GM12892 (cell line): ENCODE measurements at places on chromosomes 16 and 17.

- DNase-seq = no peak
These were observed 232.4 kb upstream of the PSMD7 start for GRCh38 chr16:74064120-74064735.

DNA sequence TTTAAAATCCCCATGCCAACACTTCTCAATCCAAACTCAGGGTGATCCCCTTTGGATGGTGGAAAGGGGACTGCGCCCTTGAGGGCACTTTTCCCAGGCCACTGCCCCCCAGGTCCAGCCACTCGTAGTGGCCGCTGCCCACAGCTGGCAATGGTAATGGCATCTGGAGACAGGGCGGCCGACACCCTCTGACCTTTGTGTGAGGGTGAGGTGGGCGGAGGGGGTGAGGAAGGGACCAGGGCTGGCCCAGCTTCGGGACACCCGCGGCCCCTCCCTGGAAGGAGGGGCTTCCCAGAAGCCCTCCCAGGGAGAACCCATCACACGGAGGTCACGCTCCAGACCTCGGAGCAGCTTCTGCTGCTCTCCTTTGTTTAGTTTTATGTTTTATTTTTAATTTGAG lies 289.7 kb downstream of the FOXL1 start:
- no peak for DNase-seq

GRCh38 chr17:73194514-73195222 lies 1.8 kb downstream of the COG1 start:
- DNase-seq = no peak

DNA sequence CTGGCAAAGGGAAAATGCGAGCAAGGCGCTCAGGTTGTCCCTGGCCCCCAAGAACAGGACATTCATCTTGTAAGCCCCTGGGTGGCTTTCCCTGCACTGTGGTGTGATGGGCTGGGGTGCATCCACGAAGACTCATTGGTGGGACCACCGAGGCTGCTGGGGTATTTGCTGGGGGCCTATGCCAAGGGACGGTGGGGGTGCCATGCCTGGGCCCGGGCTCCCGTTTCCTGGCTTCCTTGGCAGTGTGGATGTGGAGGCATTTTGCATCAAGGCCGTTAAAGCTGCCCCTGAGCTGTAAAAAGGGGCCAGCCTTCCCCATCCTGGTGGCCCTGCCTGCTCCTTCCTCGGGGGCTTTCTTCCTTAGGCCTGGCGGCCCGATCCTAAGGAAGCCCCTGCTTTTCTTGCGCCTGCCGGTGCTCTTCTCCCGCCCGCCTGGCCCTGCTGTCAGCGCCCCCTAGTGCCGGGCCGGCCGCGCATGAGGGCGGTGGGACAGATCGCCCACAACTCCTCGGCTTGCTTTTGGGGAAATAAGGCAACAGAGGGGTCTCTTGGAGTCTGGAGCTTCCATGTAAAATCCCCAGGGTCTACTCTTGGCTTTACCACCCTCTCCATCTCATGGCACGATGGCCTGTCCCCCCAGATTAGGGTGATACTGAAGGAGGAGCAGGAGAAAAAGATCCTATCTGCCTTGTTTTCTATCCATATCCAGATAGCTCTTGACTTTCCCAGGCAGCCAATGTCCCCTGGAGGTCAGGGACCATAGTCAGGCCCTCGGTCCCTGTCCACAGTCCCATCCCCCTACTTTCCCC lies 9.8 kb upstream of the TBX2 start:
- no peak for DNase-seq

GRCh38 chr17:27341041-27341471 lies 47.1 kb downstream of the WSB1 start:
- DNase-seq = no peak

GRCh38 chr17:45963889-45964288 lies 35.2 kb upstream of the STH start:
- no peak for DNase-seq

DNA sequence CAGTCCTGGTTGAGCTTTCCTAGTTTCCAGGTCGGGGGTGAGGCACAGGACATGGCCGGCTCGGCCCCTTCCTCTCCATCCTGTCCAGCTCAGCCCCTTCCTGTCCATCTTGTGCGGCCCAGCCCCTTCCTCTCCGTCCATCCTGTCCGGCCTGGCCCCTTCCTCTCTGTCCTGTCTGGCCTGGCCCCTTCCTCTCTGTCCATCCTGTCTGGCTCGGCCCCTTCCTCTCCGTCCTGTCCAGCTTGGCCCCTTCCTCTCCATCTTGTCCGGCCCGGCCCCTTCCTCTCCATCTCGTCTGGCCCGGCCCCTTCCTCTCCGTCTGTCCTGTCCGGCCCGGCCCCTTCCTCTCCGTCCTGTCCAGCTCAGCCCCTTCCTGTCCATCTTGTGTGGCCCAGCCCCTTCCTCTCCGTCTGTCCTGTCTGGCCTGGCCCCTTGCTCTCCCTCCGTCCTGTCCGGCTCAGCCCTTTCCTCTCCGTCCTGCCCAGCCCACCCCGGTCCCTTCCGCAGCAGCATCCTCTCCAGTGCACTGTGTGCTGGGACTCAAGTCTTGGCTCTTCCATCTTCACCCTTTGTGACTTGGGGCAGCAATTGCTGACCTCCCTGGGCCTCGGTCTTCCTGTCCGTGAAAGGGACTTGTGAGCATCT lies 5.5 kb upstream of the ZNF750 start:
- DNase-seq = no peak

GRCh38 chr17:68304706-68305105 lies 13.4 kb downstream of the ARSG start:
- DNase-seq = no peak

- DNase-seq = no peak
These were observed 6.3 kb downstream of the LMF1 start for GRCh38 chr16:964356-965035.

DNA sequence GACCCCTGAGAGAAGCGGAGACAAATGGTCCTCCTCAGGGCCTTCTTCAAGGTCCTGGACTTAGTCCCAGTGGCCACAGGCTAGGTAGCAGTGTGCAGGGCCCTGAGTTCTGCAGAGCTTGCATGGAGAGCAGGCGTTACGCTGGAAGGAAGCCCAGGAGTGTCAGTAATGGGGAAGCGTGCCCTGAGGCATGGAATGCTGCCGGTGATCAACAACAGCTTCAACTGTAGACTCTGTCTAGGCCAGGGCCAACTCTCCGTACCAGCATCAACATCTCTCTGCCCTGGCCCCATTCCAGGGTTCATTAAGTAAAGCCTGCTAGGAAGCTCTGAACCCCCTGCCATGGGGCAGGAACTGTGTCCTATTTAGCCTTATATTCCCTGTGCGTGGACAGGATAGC lies 568 bp upstream of the TNK1 start:
- DNase-seq = no peak

DNA sequence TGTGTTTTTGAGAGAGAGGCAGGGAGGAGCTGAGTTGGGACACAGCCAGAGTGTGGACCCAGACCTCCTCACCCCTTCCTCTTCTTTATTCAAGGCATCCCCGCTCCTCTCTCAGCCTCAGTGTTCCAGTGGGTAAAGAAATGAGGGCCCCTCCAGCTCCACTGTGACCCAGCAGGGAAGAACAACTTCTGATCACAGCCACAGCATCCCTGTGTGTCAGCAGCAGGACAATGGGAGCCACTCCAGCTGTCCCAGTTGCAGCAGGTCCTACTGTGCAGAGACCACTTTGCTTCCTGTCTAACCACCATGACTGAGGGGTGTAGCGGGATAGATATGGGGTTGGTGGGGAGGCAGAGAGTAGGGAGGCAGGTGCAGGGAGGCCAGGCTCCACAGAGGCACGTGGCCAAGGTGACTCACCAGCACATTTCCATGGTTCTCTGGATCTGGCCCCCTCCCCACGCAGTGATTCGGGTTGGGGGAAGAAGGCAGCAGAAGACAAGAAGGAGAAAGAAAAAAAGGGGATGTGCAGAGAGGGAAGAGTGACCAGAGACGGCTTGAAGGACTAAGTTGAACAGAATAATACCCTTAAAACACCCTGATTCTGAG lies 24.5 kb downstream of the PIK3R5 start:
- no peak for DNase-seq

- DNase-seq = no peak
These were observed 96.6 kb downstream of the HIC1 start for GRCh38 chr17:2151358-2152033.

- no peak for DNase-seq
These were observed at the start of gene MEOX1 for GRCh38 chr17:43661699-43662412. MEOX1 (minus strand) TSS chr17:43661922; CDS start chr17:43661534, 388 bp downstream.
